ENCODE measurements at places on chromosomes 2 and 18.

DNA sequence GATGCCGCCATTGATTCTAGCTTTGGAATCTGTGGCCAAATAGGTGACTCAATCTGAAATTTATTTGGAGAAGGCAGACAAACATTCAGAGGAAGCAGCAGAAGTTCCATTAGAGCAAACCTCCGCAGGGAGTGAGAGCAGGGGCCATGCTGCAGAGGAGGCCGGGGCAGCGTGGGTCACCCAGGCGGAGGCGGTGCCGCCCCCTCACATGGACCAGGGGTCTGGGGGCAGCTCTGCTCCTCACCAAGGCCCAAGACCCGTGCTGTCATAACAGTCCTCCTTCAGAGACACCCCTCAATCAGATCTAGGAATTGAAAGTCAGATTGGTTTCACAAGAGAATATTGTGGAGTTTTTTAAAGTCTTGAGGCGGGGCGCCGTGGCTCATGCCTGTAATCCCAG lies 92.4 kb downstream of the GBX2 start:
- DNase-seq, result no peak

DNA sequence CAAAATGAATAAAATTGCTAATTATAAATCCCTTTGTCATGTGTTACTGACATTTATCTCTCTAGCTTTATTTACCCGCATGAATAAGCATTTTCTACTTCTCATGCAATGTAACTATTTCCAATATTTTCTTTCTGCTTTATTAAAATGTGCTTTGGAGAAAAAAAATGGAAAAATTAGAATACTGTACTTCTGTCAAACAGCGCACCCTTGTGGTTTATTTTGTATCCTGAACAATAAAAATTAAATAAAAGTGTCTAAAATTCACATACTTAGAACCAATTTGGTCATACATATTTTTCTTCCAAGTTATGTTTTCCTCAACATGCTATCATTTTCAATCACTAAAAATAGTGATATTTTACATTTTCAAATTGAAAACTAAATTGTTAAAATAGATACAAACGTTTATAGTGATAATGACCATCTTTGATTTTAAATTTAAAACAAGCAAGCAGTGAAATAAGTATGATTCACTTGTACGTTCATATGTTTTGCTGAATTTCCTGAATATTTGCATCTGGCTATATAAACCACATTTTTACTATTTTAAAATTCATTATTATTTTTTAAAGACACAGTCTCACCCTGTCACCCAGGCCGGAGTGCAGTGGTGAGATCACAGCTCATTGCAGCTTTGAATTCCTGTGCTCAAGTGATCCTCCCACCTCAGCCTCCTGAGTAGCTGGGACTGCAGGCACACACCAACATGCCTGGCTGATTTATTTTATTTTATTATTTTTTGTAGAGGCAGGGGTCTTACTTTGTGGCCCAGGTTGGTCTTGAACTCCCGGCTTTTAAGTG lies 95.9 kb upstream of the GRB14 start:
- DNase-seq, result no peak

- no peak for DNase-seq
Measured at GRCh38 chr2:231189571-231190495, 8.6 kb upstream of the ARMC9 start.

- no peak for DNase-seq
Measured at GRCh38 chr2:127407661-127408003, 10.6 kb upstream of the PROC start.

GRCh38 chr18:4119127-4119648 lies 335.9 kb downstream of the DLGAP1 start:
- no peak for DNase-seq

- no peak for DNase-seq
Measured at GRCh38 chr2:224009605-224010315, 29.3 kb downstream of the SERPINE2 start.

DNA sequence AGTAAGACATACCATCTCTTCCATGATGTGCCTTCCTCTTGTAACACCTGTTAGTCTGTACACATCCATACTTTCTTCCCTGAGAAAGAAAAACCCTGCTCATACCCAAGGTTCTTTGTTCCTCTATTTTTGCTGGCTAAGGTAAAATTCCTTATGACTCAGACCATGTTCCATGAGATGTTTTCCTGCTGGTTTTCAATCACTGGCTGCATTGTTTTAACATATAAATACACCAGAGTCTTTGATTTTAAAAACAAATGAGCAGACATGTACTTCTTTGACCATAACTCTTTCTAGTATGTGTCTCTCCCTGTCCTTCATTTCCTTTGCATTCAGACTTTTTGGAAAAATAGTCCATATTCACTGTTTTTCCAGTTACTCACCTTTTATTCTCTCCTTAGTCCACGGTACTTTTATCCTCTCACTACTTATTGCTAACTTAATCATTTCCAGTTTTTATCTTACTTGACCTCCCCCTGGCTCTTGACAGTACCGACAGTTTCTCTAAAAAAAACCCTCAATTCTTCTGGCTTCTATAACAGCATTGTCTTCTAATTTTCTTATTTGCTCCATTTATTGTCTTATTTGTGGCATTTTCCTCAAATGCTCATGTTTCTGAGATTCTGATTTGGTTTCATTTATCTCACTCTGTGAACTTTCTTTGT lies 4.3 kb downstream of the VAPA start:
- no peak for DNase-seq

DNA sequence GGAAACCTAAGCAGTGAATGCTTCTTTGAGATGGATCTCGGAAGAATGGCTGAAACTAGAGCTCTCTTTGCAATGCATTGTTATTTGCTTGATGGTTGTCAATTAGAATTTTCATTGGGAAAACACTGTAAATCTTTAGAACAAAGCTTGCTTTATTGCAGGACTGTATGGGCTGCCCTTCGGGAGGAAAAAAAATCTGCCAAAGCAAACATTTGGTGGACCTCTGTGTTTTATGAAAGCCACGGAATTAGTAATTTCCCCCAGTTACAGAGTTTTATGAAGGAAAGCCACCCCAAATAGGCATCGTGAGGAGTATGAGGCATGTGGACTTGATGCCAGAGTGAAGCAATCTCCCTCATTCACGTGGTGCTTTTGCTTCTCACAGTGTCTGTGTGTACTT lies 33.5 kb downstream of the RHBDD1 start:
- DNase-seq, result no peak

- DNase-seq, result no peak
Measured at GRCh38 chr2:148716378-148716920, 71.9 kb downstream of the EPC2 start.

DNA sequence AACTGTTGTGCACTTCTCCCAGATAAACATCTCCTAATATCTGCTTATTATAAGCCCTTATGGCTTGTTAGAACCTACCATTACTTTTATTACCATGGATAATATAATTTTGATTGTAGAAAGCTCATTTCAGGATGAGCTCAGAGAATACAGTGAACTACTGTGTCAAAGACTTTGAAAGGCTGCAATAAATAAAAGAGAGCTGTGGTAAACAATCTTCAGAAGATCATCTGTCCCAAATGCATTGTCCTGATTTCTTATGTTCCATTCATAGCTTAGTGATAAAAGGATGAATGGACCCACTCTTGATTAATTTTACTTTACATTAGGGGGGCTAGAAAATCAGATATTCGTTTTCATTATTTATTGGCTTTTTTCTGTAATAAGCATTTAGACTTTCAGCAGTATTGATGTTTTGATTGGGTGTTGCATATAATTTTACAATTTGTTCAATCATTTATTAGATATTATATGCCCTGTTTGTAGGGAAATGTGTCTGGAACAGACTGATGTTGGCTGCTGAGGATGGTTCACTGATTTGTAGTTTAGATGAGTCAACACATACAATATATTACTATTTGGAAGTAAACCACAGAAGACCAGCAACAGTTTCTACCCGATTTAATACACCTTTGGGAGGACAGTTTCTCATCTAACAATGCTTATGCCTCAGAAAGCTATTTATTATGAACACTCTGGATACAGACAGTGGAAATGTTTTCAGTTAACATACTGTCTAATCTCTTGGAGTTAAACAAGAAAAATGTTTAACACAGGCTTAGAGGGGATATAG lies 147.2 kb downstream of the TMEFF2 start:
- DNase-seq, result no peak

DNA sequence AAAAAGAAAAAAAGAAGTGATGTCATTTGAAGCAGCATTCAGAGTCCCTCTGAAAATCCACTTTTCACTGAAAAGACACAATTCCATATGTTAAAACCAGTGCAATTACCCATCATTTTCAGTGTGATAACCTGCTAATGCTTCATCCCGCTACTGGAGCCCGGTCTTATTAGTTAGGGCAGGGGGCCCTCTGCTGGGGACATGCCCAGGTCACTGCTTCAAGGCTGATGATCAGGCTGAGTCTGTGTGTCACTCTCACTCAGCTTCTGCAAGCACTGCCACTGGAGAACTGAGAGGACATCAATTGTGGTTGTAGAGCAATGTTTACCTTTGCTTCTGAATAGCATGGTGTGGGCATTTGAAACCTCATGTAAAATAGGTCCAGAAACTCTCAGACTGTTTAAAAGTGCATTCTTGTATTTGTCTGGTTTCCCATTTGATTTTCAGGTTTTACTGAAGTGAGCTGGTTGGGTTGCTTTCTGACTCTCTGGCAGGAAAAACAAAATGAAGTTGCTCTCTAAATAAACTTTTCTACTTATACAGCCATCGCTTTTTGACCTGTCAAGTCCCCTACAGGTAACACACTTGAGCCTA lies 49.2 kb upstream of the NXPH2 start:
- DNase-seq, result peak; percentile 66

DNA sequence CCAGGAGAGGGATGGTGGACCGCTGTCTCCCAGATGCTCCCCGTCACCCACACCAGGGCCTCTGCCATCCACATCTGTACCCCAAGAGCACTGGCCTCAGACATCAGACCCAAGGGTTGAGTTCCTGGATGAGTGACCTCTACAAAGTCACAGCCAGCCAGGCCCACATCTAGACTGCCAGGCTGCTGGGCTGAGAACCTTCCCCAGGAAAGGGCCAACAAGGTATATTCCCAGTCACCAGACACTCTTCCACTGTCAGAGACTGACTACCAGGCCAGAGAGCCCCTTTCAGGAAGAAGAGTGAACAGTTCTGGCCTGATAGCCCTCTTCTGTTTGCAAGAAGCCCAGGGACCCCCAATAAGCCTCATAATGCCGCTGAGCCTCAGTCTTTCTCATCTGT lies 44.3 kb downstream of the C1QL2 start:
- DNase-seq, result no peak

GRCh38 chr2:209933499-209934483 lies 68.6 kb upstream of the RPE start:
- no peak for DNase-seq
